ENCODE measurements at places on chromosomes 2 and 18.
A peak's percentile ranks its signal among the peaks of the same experiment; 100 is the strongest.

GRCh38 chr2:22719396-22719795, 665.6 kb upstream of the KLHL29 start:
- no peak for DNase-seq

- DNase-seq = no peak
Observed at GRCh38 chr2:215812966-215813365, 200.4 kb downstream of the MREG start.

DNA sequence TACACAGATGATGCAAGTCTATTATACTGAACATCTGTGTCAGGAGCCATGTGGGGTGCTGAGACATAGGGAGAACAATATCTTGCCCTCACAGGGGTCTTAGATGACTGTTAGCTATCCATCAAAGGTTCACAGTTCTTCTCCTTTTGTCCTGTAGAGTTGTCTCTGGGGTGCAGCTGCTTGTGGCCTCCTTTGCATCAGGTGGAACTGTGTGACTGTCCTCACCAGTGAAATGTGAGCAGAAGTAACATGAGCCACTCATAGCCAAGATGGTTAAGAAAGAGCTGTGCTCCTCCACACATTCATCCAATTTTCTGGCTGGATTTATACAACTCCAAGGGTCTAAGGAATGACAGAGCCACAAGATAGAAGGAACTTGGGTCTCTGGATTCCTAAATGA, 56.0 kb upstream of the ST8SIA3 start:
- DNase-seq = no peak

DNA sequence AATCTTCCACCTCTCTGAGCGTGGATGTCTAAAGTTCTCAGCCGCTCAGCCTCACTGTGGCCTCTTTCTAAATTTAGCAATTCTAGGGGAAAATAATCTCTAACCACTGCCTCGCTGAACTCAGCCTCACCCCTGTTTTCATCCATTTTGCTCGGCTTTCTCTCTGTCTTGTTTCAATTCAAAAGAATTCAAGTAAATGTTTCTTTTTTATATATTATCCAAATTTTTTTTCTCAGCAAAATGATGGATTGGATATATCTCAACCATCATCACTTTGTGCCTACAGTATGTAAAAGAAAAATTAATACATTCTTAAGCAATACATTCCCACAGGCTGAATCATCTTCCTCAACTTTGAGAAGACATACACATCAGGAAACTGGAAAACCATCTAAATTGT, 24.0 kb upstream of the GALNT5 start:
- DNase-seq = no peak

GRCh38 chr2:203347375-203347774, 19.2 kb downstream of the ABI2 start:
- no peak for DNase-seq

DNA sequence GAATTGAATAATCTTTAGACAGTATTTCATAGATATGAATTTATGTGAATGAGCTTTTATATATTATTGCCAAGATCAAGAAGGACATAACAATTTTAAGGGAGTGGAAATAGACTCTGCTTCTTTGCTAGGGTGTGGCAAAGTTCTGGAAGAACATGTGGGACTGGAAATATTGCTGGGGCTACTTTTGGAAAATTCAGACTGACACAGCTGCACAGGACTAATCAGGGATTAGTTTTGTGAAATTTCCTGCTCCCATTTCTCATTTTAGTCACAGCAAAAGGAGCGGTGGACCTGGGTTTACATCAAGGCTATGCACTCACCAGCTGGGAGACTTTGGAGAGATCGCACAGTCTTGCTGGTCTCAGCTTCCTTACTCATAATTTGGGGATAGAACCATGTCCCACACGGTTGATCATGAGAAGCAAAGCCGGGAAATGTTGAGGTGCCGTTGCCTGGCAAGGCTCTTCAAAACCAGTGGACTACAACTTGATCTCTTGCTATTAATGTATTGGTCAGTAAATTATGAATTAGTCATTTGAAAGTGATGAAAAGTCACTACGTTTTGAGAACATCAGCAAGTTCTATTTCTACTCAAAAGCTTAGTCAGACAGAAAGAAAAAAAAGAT, 42.4 kb downstream of the IL1RL2 start:
- no peak for DNase-seq

- no peak for DNase-seq
Observed at GRCh38 chr18:50697509-50697908, 122.3 kb downstream of the MRO start.

GRCh38 chr2:136185981-136186776, 68.2 kb upstream of the CXCR4 start:
- no peak for DNase-seq

GRCh38 chr18:9743200-9744016, 35.3 kb downstream of the RAB31 start:
- DNase-seq = no peak

GRCh38 chr2:219247678-219248642, 2.7 kb downstream of the STK16 start:
- DNase-seq = no peak

DNA sequence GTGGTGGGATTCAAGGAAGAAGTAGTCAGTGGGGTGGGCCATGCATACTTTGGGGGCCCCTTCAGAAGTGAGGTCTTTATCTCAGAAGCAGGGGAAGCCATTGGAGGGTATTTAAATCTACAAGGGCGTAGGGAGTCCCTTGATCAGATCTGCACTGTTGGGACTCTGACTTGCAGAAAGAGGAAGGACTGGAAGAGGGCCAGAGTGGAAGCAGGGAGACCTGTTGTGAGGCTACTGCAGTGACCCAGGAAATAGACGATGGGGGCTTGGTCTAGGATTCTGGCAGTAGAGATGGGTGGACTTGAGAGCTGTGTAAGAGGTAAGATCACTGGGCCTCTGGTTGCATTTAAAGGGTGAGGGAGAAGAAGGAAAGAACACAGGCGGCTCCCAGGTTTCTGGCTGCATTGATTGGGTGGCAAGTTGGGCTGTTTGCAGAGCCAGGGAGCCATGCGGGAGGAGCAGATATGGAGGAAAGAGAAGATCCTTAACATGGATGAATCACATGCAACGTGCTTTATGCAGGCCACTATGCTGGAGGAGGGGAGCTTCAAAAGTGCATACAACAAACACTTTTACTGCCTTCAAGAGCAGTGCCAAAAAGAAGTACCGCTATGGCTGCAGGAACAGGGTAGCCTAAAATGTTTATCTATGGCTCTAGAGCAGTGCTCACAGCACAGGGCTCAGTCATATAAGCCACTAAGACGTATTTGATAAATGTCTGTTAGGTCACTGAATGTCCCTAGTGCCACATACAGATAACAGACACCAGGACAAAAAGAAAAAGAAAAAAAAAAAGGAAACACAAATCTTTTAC, 2.3 kb downstream of the SFXN5 start:
- DNase-seq = no peak

DNA sequence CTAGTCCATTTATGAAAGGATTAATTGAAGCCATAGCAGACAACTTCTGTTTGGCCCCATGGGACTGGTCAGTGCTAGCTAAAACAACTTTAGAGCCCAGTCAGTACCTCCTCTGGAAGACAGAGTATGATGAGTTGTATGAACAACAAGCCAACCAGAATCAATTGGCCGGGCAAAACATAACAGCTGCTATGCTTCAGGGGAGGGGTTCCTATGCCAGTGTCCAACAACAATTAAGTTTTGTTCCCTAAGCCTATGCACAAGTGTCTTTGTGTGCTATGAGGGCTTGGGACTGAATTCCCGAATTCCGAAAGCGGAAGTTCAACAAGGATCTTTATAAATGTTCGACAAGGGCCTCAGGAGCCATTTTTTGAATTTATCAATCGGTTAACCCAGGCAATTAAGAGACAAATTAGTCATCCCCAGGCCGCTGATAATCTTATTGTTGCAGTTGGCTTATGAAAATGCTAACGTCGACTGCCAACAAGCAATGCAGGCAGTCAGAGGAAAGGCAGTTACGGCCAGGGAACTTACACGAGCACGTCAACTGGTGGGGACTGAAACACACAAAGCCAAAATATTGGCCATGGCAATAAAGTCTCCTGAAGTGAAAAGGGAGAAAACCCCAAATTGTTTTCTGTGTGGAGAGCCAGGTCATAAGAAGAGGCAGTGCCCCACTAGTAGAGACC, 57.9 kb downstream of the ZNF638 start:
- DNase-seq = no peak

- DNase-seq = no peak
Observed at GRCh38 chr2:128748835-128749605, 430.4 kb upstream of the HS6ST1 start.

GRCh38 chr2:238322001-238322411, 1.7 kb downstream of the TRAF3IP1 start:
- no peak for DNase-seq

DNA sequence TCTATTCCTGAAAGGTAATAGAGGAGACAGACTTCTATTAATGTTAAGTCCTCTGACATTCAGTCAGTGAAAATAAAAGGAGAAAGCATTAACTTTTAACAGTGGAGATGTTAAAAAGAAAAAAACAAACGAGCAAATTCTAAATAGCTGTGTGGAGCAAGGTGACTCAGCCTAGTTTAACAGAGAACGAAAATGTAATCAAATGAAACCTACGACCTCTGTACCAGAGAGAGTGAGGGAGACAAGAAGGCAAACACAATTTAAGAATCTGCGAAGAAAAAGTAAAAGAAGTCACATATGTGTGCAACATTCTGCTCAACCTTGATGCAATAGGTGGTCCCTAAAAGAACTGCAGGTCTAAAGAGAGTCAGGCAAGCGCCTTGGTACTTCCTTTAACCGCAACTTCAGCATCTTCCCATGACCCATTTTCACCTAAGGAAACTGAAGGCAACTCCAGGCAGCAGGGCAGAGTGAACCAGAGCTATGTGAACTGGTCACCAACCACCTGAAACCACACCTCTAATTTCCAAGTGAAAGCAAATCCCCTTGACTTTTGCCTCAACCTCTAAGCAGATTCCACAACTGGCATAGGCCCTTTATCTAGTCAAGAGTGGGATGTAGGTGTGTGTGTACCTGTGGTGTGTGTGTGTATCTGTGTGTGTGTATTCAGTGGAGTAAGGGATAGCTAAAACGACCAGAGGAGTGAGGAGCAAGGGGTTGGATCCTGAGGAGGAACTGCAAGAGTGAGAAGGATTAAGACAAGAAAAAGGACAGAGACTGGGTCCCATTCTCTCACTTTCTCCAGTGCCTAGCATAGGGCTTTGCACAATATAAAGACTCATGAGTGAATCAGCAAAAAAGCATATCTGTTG, 43.0 kb downstream of the FIGN start:
- no peak for DNase-seq

DNA sequence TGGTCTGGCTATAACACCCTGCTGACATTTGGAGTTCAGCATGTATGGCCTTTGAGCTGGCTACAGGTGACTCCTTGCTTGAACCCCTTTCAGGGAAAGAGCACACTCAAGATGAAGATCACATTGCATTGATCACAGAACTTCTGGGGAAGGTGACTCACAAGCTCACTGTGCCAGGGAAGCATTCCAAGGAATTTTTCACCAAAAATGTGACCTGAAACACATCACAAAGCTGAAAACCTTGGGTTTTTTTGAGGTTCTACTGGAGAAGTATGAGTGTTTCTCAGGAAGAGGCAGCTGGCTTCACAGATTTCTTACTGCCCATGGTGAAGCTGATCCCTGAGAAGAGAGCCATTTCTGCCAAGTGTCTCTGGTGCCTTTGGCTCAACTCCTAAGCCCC, 879.0 kb downstream of the CBLN2 start:
- no peak for DNase-seq

DNA sequence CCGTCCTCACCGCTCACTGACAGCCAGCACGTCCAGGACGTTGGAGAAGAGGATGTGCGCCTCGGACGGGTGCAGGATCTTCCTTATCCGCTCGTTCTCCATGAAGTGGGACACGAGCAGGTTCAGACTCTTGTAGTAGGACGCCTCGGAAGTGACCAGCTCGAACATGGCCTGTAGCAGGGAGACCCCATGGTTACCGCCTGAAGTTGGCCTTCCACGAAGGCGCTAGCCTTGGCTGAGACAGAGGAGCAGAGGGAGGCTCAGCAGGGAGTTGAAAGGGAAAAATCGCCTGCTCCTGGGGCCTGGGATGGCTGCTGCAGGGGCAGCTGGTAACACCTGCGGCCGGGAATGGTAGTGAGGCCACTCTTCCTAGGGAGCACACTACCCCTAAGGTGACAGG, 24.7 kb downstream of the SNORC start:
- DNase-seq = no peak

DNA sequence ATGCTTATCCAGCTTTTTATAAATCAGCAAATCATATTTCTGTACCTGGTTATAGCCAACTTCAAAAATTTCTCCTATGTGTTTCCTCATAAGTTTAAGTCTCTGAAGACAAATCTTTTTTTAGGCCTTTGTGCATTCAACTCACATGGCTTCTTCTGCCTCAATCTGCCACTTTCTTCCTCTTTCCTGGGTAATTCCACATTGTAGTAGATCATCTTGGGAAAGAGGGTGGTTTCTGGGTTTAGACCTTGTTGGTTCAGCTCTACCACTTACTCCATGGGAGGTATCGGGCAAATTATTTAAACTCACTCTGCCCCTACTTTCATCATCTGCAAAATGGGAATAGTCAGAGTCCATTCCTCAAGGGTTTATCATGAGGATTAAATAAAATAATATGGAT, 707.0 kb upstream of the ZEB2 start:
- DNase-seq = no peak

- DNase-seq = no peak
Observed at GRCh38 chr2:85076618-85077274, 56.4 kb upstream of the TCF7L1 start.

- DNase-seq = no peak
Observed at GRCh38 chr18:78303519-78304191, 676.0 kb upstream of the SALL3 start.

- DNase-seq = no peak
Observed at GRCh38 chr2:69932596-69932922, 17.6 kb downstream of the MXD1 start.

DNA sequence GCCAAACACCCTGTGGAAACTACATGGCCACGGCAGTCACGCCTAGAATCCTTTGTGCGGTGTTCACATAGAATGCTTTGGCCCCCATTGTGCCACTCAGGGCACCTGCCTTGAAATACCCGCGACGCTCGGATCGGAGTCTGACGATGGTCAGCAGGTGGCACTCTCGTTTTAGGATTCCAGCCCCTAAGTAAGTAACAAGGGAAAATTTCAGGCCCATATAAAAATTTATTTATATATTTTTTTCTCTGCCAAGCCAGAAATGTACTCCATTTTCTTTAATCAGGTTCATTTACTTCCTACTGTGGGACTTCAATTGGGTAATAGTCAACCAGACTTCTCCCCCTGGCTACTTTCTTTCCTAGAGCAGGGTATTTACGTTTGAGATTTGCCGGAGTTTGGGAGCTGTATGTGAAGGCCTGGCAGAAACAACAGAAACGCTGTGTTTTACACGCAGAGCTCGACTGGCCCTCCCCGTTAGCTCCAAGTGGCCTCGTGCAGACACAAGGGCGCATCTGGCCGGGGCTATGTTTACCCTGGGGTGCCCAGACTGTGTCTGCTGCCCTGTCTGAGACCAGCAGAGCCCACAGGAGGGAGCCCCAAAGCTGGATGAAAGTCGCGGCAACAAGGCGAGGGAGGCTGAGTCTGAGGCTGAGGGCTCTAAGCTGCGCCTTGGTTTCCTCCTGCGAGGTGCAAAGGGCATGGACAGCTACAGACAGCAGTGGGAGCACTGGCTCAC, 41.6 kb downstream of the LRRC30 start:
- peak; percentile 77 for DNase-seq

GRCh38 chr2:19673213-19673791, 228.5 kb downstream of the TTC32 start:
- peak; percentile 63 for DNase-seq
